ENCODE measurements at places on chromosomes 16 and 17.

GRCh38 chr17:65487161-65487560 lies 74.3 kb downstream of the AXIN2 start:
- DNase-seq: no peak

DNA sequence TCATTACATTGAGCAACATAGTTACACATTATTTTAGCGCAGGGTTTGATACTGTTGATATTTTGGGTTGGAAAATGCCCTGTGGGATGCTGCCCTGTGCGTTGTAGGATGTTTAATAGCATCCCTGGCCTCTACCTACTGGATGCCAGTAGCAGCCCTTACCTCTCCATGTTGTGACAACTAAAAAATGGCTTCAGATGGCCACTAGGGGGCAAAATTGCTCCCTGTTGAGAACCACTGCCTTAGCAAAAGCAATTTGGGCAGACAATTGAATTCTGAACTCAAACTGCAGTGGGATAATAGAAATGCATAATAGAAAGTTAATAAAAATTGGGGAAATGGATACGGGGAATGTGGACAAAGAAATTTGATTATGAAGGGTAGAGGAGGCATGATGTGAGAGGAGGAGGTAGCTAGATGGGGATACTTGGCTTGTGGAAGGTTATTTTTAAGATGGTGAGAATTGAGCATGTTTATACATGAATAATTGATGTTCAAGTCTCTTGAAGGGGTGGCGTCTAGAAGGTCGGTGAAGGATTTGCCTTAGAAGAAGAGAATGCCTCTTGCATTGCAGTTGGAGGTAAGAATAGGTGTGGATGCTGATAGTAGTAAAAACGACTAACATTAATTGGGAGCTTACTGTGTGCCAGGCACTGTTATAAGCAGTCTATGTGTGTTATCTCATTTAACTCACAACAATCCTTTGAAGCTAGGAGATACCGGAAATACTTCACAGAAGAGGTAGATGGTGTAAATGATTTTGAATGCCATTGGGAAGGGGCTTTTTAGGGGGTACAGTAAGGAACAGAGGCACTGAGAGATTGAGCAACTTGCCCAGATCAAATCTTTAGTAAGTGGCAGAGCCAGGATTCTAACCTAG lies 19.0 kb downstream of the HEATR9 start:
- peak; percentile 70 for DNase-seq

- DNase-seq: no peak
Measured at GRCh38 chr17:8041979-8042378, 3.1 kb downstream of the ALOX15B start.

- peak; percentile 38 for DNase-seq
Measured at GRCh38 chr17:27760069-27760885, 40.1 kb downstream of the NOS2 start.

DNA sequence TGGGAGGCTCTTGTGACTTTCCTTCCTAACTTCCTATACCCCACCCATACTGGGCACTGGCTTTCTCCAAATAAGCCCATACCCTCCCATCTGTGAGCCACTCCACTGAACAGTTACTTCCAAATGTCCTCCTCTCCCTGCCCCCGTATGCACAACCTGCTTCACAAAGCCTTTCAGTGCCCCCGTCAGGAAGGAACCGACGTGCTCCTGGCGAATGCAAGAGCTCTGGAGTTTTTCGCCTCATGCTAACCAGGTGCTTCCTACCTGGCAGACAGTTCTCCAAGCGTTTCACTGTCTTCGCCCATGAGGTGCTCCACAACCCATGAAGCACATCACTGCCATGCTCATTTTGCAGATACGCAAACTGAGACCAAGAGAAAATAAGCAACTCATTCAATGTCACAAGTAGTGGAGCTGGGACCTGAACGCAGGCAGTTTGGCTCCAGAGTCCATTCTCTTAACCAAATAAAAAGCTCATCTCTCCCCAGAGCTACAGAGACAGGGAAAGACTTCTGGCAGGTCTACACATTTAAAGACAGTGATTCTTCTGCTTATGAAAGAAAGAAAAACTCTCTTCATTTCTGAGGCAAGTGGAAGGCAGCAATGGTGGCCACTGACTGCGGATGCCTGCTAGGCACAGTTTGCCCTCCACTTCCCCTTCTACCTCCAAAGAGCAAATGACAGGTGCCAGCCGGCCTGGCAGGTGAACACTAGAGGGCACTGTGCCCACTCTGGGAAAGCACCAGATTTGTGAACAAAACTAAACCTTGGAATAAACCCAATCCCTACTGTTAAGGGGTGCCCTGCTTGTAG lies 23.8 kb downstream of the SPHK1 start:
- DNase-seq: peak; percentile 50

DNA sequence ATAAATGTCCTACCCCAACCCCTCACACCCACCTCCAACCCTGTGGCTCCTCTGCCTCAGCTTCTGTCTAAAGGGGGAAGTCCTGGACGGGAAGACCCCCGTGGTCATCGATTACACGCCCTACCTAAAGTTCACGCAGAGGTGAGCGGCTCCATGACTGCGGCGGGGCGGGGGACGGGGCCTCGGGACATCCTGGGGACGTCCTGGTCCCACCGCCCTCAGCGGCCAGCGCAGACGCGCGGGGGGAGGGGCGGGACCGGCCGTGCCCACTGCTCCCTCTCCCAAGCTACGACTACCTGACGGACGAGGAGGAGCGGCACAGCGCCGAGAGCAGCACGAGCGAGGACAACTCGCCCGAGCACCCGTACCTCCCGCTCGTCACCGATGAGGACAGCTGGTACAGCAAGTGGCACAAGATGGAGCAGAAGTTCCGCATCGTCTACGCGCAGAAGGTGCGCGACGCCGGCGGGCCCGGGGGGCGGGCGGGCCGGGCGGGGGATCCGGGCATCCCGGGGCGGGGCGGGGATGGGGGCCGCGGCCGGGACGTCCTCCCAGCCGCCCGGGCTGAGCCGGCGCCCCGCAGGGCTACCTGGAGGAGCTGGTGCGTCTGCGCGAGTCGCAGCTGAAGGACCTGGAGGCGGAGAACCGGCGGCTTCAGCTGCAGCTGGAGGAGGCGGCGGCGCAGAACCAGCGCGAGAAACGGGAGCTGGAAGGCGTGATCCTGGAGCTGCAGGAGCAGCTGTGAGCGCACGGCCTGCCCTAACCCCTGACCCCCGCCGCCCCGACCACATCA lies 6.7 kb downstream of the RUNDC3A start:
- DNase-seq: peak; percentile 29

- DNase-seq: peak; percentile 23
Measured at GRCh38 chr17:39916918-39917317, 1.5 kb downstream of the GSDMB start.

DNA sequence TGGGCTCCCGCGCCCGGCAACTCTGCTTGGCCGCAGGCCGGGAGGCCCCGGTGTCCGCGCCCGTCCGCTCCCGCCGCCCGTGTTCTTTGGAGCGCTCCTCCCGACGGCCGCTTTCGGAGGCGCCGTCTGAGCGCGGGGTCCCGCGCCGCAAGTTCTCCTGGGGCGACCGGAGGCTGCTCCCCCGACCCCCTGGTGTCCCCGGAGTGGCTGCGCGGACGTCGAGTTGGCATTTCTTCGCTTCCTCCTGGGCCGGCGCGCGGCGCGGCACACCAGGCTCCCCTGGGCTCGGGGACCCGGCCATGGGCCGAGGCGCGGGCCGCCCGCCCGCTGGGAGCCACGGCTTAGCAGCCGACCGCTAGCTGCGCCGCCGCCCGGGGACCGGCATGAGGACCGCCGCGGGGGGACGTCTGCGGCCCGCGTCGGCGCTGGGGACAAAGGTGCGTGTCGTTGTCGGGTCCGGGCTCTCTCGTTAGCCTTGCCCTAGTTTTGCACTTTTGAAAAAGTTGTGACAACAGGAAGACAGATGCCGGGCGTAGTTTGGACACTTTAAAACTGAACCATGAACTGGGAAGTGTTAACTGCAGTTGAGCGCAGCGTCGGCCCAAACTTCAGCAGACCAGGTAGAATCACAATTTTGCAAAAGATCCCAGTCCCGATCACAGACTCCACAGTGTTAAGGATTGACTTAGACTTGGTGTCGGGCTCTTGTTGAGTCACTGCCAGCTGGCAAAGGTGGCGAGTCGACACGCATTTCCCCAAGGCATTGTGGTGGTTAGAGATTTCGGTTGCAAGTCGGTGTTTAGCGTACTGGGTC lies 700 bp downstream of the UBN1 start:
- peak; percentile 68 for DNase-seq

- DNase-seq: no peak
Measured at GRCh38 chr16:85347213-85347591, 234.9 kb upstream of the CIBAR2 start.

DNA sequence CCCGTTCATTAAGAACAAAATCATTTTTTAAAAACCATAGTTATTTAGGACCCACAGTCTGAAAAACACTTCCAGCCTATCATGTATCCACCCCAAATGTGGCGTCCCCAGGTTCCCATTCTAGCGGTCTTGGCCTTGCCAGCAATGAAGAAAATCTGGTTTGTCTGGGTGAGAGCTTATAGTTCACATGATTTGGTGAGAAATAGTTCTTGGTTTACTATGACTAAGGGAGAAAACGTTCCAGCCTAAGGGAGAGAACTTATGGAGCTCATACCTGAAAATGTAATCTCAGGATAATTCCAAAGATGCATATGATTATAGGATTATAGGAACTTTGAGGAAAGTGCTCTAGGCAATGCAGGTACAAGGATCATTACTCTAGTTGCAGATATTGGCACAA lies 4.8 kb downstream of the MARVELD3 start:
- no peak for DNase-seq

DNA sequence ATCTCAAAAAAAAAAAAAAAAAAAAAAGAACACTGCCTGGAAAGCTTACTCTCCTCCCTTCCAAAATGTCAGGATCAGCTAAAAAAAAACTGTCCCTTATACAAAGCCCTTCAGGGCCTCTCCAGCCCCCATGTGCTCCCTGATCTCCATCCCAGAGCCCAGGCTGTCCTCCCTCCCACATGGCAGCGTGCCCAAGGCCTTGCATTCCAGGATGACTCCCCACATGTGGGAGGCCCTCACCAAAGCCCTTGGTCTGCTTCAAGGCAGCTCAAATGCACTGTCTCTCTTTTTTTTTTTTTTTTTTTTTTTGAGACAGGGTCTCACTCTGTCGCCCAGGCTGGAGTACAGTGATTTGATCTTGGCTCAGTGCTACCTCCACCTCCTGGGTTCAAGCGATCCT lies 2.3 kb downstream of the FDXR start:
- DNase-seq: peak; percentile 89

DNA sequence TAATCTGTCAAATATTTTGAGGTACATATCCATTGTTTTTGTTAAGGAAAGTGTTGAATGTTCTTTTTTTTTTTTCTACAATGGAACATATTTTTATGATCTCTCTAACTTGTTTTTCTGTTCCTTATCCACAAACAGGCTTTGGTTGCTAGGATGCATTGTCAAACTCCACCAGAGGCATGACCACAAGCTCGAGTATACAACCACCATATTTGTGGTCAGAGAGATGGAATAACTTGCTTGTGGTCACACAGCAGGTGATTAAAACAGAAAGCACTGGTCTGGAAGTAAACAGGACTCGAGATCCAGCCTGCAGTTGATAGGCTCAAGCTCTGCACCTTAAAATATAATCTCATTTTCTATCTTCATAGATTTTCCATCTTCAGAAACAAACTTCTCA lies 105.8 kb upstream of the ADAMTS18 start:
- no peak for DNase-seq

DNA sequence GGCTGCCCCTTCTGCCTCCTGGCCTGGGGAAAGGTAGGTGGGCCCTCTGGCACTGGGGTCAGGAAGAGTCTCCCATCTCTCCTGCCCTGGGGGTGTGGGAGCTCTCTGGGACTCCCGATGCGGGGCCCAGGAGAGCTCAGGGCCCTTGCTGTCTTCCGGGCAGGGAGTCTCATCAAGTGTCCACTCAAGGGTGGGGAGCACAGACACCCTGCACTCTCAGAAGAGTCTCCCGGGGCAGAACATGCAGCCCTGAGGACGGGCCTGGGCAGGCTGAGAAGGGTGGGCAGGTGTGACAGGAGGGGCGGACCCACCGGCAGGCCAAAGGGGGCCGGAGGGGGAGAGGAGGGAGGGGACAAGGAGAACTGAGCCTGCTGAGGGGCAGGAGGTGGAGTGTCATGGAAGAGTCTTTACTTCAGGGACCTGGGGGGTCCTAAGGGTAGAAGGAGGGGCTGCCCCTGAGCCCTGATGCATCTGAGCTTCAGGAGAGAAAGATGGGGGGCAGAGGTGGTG lies 8.4 kb upstream of the PKMYT1 start:
- no peak for DNase-seq

- DNase-seq: peak; percentile 50
Measured at GRCh38 chr17:28405632-28406472, at the start of gene SLC46A1. Gene SLC46A1 (minus strand): TSS chr17:28406212. CDS start chr17:28406114, 98 bp downstream.

GRCh38 chr17:67216578-67217320 lies 28.2 kb downstream of the HELZ start:
- no peak for DNase-seq
